ENCODE measurements at places on chromosomes 1 and 21.

DNA sequence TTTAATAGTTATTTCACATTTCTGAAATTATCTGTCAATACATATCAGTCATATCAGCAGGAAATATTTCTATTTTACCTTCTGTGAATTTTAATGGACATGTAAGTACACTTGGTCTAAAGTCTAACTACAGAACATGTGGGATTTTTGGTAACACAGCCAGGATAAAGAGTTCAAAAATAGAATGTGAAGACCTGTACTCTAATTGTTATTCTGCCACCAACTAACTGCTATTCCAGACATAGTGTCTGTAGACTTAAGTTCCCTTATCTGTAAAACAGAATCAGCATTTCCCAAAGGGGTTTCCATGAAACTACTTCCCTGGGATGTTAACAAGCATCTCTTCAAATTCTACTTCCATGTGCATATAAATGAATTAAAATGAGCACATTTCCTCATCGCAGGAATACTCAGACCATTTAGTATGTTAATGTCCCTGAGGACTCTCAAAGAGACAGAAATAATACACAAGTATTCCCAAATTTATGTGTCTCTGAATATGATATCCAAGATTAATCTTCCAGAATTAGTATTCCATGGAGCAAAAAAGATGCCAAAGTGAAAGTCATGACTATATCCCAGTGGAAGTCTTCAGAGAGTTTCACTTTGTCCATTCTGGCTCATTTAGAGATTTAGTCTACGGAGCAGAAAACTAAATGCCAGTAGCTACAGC lies 325.6 kb downstream of the NEGR1 start:
- DNase-seq = no peak

GRCh38 chr1:203934027-203934426 lies 72.6 kb downstream of the SNRPE start:
- no peak for DNase-seq

DNA sequence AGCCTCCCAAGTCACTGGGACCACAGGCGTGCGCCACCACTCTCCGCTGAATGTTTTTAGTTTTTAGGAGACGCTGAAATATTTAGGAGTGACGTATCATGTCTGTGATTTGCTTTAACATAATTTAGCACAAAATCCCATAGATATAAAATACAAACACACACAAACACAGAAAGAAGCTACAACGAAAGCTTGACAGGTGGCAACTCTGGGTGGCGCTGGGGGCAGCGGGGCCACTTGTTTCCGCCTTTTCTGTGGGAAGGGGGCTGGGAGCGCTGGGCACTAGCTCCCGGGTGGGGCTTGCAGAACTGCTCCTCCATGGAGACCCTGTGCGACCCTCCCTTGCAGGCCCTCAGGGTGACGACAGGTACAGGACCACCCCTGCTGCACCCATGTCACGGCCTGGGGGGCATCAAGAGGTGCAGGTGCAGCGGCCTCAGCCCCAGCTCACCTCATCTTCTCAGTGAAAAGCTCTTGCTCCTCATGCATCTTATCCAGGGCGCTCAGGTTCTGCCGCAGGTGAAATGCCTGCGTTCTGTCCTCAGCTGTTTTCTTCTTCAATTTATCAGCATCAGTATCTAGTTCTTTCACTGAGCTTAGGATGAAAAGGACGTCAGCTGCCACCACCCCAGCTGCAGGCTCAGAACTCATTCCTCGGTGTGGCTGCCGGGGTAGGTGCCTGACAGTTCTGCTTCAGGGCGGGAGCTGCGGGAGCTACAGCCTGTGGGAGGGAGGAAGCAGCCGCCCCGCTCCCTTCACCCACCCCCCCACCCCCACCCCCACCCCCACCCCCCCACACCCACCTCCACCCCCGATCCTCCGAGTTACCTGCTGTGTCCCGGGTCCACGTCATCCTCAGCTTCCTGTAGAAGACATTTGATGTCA lies 15.3 kb downstream of the CFAP74 start:
- no peak for DNase-seq

GRCh38 chr1:10671090-10671489 lies 125.4 kb downstream of the CASZ1 start:
- DNase-seq = no peak

DNA sequence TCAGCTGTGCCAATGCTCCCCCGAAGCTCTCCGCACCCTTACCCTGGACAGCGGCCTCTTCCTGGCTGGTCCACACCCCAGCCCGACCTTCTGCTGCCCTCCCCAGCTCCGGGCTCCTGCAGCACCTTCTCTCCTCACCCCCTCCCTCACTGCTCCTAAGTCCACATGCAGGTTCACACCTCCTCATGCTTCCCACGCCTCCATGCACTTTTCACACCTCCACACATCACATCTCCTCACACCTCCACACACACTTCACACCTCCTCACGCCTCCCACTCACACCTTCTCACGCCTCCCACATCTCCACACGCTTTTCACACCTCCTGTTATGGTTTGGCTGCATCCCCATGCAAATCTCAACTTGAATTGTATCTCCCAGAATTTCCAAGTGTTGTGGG lies 18.9 kb downstream of the GPR137B start:
- no peak for DNase-seq

GRCh38 chr1:81547912-81548303 lies 252.8 kb upstream of the ADGRL2 start:
- DNase-seq = no peak
